ENCODE measurements at places on chromosomes 3 and 15.

- DNase-seq = no peak
These were observed 321.4 kb upstream of the DPH6 start for GRCh38 chr15:35867356-35867755.

DNA sequence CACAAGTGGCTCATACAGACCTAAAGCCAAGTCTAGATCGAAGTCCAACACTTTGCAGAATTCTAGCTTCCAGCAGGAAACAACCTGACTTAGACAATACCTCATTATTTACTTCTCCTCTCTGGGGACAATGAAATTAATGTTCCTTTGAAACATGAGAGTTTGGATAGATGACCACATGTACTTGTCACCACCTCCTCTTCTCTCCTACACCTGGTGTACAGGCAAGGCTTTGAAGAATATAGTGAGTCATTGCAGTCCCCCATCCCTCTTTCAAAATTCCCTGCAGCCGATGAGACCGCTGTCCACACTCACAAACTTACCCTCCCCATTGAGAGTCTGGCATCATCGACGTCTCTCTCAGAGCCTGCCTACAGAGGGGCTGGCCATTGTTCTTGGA, 189.0 kb upstream of the HES1 start:
- DNase-seq = peak; percentile 70

DNA sequence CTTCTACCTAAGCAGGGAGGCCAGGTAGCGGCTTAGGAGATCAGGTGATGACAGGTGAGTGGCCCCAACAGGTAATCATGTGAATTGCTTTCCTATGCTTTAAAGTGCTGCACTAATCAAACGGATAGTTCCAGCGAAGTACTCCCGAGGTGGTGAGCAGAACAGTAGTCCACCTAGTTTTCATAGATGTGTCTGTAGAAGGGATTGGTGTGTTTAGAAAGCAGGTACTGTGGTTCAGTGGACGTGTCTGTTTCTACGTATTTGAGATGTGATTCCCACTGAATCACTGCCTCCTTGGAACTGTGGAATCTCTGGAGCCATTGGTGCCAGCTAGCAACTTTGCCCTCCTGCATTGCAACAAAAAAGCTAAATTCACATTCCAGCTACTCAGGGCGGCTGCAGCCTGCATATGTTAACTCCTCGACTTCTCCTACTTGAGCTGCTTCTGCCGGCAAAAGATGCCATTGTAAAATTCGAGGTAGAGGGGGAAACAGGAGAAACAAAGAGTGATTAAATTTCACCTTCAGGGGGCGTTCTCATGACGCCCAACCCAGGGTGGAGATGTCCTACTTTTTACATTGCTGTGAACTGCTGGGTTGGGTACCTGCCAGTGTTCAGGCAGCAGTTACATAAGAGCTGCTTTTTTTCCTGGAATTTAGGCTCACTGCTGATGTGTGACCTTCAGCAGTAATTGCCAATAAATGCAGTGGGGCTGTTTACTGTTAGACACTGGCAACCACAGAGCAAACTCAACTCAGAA, 227.3 kb downstream of the ITPR1 start:
- DNase-seq = peak; percentile 44

DNA sequence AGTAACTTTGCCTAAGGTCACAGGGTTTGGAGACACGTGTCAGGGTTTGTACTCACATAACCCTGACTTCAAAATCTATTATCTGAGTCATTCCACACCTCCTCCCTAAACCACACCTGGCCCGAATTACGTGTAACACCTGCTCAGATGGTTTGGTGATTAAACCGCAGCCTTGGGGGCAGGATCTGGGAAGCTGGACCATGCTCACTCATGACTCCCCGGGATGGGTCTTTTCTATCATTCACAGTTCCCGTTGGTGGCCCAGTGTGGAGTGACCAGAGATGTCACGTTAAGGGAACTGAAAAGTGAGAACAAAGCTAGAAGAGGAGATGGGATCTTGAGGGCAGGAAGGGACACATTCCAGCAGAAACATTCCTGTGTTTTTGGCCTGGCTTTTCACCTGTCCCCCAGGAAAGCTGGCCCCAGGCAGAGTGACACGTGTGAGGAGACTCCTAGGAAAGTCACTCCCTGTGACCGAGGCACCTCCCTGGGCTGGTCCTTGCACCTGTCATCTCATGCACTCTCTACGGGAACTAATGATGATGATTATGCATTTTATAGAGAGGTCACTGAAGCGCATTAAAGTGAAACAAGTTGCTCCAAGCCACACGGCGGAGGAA, 75.4 kb upstream of the POMGNT2 start:
- DNase-seq = no peak

GRCh38 chr15:47500842-47501241, 216.5 kb upstream of the SEMA6D start:
- DNase-seq = no peak

DNA sequence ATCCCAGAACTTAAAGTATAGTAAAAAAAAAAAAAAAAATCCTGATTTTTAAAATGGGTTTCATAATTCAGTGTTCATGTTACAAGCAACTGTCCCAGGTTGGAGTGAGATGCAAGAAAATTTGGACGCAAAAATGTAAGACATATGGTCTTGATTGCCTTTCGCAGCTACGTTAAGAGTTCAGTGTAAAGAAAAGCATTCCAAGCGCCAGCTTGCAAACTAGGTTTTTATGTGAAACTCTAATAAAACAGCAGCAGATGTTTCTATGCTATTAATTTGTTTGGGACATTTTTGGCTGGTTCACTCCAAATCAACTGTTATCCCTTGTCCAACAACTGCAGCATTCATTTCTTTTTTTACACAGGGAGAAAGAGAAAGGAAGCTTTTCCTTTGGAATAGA, 957.8 kb downstream of the ROBO1 start:
- no peak for DNase-seq

GRCh38 chr15:27655056-27655455, 444.1 kb downstream of the OCA2 start:
- DNase-seq = no peak

DNA sequence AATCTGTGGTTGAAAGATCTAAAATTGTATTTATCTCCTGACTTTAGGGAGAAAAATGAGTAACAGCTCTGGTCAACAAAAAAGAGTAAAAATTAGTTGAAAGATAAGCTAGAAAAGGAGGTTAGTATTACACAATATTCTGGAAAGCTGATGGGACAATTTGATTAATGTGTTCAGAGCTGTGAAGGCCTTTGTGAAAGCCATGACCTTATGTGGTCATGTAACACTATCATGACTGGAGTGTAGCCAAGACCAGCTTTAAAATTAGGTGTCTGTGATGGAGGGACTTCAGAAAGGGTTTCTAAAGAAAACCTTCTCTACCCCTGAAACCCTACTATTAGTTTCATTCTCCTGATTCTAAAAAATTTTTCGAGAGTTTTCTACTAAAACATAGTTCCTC, 127.2 kb downstream of the NFKBIZ start:
- DNase-seq = no peak

DNA sequence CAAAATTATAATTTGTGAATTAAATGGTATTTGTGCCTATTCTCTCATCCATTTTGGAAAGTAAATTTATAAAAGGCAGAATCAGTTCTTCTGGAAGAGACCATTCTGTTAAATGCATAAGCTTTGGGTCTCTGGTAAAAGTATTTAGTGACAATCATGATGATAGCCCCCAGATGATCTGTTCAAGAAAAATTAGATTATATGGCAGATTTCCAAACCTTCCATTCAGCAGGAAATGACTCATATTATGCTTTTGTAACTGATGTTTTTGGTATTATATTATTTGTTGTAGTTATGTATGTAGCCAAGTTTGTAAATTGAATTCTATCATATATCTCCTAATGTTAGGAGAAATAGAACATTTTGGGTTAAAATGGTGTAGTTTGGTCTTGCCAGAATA, 340.8 kb upstream of the DPH6 start:
- DNase-seq = no peak

DNA sequence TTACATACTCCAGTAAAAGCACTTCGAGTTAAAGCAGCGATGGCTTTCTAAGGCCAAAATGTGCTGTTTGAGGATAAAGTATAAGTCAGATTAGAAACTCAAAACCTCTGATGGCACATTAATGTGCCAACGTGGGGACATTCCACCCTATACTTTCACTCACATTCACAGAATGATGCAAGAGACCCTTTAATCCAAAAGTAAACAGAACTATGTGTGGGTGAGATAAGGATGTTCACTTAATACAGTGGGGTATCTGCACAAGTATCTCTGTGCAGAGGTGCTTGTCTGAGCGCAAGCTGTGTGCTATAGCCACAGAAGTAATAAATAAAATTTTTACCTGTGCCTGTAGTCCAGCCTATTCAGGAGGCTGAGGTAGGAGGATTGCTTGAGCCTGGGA, 100.3 kb upstream of the CHL1 start:
- DNase-seq = no peak

DNA sequence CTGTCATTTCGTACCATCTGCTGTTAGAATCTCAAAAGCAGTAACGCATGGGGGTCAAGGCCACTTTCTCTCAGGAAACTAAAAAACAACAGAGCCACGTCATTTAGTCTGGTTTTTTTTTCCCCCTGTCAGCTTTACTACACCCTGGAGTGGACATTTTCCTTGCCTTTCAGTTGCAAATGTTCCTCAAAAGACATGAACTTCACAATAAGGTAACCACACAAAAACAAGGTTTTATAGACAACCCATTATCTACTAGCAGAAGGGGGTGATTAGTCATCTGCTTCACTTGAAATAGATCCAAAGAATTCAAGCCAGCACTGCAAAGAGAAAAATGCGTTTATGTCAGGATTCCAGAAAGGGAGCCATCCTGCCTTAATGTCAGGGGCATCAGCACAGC, 171.8 kb upstream of the CDIN1 start:
- no peak for DNase-seq

DNA sequence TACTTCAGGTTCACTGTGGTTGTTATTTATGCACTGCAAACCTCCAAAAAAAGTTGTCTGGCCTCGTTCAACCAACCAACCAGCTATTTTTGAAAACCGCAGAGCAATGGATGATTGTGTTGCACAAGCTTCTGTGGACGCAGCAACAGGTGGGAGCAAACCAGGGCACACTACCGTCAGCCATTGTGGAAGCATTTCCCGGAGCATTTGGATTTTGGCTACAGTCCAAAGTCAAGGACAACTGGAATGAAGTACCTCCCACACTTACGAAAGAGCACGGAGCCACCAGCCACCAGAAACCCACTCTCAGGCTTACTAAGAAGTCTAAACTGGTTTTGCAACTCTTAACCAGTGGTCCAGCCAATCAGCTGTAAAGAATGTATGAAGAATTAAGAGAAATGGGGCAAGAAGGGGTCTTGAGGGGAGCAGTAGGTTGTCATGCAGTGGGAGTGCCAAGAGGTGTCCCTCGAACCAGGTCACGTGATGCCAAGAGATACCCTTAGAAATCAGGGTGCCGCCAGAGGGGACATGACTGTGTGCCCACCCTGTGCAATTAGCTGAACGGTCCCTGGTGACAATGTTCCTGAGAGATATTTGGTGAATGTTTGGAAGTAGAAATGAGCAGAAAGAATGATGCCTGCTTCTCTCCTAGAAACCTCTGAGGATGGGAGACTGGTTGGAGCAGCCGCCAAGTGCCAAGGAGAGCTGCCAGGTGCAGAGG, 68.9 kb upstream of the PCSK6 start:
- no peak for DNase-seq

Measured in SHP77 (cell line).